Naive thymus-derived CD8-positive, alpha-beta T cell (primary cell): ENCODE measurements at places on chromosomes 11 and 22.

DNA sequence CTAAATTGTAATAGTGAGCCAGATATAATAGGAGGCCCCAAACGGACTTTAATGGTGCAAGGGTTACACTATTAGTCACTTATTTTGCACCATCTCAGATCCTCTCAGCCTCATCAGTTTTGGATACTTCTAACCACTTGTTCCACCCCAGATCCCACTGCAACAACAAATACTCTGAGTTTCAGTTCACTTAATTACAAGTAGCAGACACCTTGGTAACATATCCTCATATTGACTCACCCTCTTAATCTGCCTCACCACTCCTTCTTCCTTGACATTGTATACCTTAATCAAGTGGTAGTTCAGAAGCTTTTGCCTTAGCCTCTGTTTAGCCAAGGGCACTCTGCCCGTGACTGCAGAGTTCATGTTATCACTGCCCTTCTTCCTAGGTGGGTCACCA, 256.1 kb upstream of the UBASH3B start:
- no peak for DNase-seq

GRCh38 chr11:28289444-28289843, 181.3 kb downstream of the METTL15 start:
- no peak for DNase-seq

- DNase-seq, result no peak
Measured at GRCh38 chr22:45649809-45650208, 21.8 kb upstream of the ATXN10 start.

DNA sequence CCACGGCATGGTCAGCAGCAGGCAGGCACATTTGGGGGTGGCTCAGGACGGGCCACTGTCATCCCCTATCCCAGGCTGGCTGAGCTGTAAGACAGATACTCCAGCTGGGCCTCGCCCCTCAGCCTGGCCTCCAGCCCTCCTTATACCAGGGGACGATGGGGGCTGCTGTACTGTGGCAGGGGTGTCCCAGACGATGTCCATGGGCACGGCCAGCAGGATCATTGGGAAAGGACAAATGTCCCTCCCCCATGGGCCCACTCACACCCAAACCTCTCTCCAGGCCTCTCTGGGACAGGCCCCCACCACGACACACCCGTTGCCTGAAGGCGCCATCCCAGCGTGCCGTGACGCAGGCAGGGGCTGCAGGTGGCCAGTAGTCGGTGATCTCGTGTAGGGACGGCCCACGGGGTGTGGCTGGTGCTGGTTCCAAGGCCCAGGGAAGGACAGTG, 1.5 kb upstream of the IL17REL start:
- no peak for DNase-seq

- peak; percentile 73 for DNase-seq
Measured at GRCh38 chr11:122628810-122629555, 26.5 kb upstream of the UBASH3B start.

- no peak for DNase-seq
Measured at GRCh38 chr22:42680648-42681047, 31.5 kb upstream of the CYB5R3 start.

DNA sequence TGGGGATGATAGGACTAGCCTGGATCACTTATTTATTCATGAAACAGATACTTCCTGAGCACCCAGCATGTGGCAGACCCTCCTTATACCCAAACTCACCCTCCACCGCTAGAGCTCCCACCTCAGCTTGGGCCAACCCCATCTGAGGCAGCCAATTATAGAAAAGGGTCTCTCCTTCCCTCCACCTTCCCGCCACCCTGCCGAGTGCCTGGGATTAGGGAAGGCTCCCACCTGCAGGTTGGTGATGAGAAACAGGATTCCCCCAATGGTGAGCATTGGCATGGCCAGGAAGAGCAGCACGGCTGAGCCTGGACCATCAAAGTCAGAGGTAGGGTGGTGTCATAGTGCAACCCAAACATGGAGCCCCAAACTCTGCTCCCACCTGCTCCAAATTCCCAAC, 5.9 kb downstream of the SLC43A3 start:
- no peak for DNase-seq

GRCh38 chr11:65781962-65782815, 1.4 kb upstream of the AP5B1 start:
- DNase-seq, result no peak

- no peak for DNase-seq
Measured at GRCh38 chr11:61347916-61348461, 13.7 kb downstream of the CYB561A3 start.

DNA sequence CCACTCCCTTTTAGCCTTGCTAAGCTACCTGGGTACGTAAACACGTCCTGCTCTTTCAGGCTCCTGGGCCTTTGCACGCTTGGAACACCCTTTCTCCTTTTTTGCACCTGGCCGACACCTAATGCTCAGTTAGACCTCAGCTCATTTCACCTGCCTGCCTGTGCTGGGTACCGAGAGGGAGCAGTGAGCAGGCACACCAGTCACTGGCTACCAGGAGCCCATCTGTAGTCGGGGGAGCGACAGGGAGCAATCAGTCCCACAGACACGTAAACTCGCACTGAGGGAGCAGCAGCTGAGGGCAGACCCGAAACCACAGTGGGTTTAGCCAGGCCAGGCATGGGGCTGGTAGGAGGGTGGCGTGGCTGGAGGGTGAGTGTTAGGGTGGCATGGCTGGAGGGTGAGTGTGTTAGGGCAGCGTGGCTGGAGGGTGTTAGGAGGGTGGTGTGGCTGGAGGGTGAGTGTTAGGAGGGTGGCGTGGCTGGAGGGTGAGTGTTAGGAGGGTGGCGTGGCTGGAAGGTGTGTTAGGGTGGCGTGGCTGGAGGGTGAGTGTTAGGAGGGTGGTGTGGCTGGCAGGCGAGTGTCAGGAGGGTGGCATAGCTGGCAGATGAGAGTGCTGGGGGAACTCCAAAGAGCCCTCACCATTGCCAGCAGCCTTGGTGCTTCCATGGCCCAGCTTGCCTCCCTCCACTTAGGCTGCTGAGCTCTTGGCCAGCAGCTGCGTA, 6.4 kb upstream of the GTSE1 start:
- DNase-seq, result no peak

DNA sequence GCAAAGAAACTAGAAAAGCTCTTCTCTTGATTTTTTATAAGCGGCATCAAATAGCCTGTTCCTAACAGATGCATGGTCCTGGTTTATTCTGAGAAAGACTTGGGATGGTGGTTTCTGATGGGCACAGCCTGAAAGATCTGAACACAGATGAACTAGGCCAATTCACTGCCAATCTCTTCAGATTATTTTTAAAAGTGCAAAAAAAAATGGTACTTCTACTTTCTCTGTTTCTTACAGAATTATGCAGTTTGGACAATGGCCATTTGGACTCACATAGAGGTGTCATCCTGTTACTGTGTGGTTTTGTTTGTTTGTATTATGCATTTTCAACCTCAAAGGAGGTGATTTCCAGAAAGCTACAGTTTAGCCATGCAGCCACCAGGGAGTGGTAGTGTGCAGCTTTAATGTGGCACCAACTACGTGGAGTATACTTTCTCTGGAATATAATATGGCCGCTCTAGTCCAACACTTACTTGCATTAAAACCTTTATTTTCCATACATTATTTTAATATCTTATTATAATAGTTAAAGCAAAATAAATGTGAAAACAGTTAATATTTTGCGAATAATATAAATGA, 469.8 kb upstream of the KIRREL3 start:
- DNase-seq, result no peak
